Epithelial cell of proximal tubule (primary cell): ENCODE measurements at places on chromosomes 1 and 21.
A peak's percentile ranks its signal among the peaks of the same experiment; 100 is the strongest.

DNA sequence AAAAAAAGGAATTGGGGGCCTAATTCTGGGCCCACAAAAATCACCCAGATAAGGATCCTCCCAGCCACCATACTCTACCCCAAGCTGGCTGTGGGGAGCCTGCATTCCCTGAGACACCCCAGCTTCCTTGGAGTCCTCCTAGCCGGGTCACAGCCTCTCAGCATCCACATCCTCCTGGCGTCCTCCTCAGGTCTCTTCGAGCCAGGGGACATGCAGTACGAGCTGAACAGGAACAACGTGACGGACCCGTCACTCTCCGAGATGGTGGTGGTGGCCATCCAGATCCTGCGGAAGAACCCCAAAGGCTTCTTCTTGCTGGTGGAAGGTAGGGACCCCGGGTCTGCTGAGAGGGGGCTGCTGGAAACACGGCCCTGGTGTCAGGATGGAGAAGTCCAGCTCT lies 64.3 kb downstream of the ALPL start:
- no peak for DNase-seq

GRCh38 chr21:14382835-14383595 lies at the start of gene HSPA13:
HSPA13 (minus strand) TSS chr21:14383146; CDS start chr21:14383119, 27 bp downstream.
- peak; percentile 92 for DNase-seq

DNA sequence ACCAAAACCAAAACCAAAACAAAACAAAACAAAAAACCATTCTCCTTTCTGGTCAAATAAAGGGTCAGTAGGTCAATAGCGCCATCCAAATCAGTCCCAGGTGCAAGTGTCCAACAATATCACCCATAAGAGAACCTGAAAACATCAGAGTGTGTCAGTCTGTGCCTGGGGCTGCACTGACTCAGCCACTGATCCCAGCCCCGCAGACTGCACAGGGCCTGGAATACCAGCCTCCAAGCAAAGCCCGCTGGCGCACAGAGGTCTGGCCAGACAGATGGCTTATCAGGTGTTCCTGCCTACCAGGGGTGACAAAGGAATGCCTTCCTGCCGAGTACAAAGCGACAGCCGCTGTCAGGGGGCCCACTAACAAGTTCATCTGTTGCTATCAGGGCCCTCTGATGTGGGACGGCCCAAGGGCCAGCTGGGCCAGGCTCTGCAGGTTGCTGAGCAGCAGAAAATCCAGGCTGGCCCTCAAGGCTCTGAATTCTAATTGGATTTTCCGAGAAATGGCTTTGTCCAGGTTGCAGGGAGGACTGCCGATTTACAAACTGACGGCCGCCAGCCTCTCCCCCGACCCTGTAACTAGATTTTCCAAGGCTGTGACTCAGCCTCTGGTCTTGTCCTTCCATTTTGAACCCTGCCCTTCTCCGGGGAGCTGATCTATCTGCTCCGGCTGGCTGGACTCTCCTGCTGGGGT lies 13.7 kb upstream of the TMEM51 start:
- DNase-seq = no peak

- DNase-seq = no peak
These were observed 22.7 kb downstream of the AHCYL1 start for GRCh38 chr1:110007046-110007830.

GRCh38 chr1:155831279-155831976 lies 25.6 kb downstream of the GON4L start:
- DNase-seq = no peak

DNA sequence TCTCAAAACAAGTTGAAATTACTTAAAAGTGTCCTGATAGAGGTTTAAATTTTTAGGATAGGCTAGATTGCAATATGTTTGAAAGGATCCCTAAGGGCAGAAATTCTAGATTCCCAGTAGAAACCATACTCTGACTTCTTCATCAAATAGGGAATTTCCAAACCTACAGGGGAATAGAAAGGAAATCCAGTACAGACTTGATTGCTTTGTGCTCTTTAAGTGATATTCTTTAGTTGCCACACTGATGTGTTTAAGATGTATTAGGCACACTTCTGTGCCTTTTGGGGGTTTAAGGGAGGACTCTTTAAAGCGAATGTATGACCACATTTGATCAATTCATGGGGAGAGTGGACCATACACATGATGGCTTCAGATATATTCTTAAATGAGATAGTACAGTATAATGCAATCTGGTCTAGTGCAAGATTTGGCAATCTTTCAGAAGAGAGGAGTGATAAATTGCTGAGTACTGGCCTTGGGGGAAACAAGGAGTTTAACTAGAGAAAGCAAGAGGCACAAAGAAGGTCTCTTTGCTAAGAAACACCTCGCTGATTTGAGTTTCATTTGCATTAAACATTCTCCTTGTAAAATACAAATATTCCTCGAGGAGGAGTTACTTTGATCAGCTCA lies 268.8 kb upstream of the NR5A2 start:
- DNase-seq = no peak

DNA sequence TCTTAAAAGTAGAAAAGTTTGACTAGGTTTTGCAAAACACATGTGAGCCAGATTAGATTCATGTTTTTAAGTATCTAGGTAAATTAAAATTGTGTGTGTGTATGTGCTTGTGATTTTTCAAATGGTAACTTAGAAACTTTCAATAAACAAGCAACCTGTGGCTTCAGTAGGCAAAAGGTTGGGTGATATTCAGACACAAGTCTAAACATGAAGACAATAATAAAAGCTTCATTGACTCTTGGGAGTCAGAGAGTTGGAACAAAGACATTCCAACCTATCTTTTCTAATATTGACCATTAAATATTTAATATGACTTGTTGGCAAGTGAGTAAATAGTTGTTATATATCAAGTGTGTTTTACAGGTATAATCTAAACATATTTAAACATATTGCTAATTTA lies 1049.6 kb upstream of the ADGRL4 start:
- no peak for DNase-seq

DNA sequence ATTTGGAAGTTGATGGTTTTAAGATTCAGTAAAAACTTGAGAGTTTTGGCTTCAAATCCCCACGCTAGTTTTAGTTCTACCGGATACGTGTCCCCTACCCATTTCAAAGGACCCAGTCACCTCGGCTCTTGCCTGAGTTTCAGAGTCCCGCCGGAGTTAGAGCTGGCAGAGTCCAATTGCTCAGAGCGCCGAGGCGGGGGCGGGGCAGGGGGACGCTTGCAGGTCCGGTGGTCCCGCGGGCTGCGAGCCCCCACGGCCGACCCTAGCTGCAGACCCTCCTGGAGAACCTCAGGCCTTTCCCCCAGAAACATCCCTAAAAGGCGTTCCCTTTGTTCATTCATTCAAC lies 765 bp upstream of the VPS45 start:
- DNase-seq = no peak

- no peak for DNase-seq
These were observed 114.9 kb upstream of the VANGL1 start for GRCh38 chr1:115526900-115527299.

GRCh38 chr1:116878804-116879477 lies 30.8 kb upstream of the PTGFRN start:
- DNase-seq = no peak

- DNase-seq = no peak
These were observed 17.4 kb downstream of the DYNLT5 start for GRCh38 chr1:66769512-66770229.

GRCh38 chr1:6265151-6265550 lies 4.3 kb upstream of the GPR153 start:
- no peak for DNase-seq

GRCh38 chr1:65820983-65821382 lies 28.3 kb downstream of the PDE4B start:
- DNase-seq = peak; percentile 44

GRCh38 chr1:228306275-228307217 lies 98.7 kb downstream of the OBSCN start:
- DNase-seq = no peak

GRCh38 chr1:34696981-34697380 lies 57.9 kb upstream of the GJB5 start:
- DNase-seq = no peak

GRCh38 chr1:165253818-165254254 lies 102.7 kb downstream of the LMX1A start:
- DNase-seq = no peak

- peak; percentile 9 for DNase-seq
These were observed 45.1 kb downstream of the PDPN start for GRCh38 chr1:13628711-13629110.

GRCh38 chr1:186564582-186564981 lies 103.7 kb upstream of the PDC start:
- DNase-seq = no peak

DNA sequence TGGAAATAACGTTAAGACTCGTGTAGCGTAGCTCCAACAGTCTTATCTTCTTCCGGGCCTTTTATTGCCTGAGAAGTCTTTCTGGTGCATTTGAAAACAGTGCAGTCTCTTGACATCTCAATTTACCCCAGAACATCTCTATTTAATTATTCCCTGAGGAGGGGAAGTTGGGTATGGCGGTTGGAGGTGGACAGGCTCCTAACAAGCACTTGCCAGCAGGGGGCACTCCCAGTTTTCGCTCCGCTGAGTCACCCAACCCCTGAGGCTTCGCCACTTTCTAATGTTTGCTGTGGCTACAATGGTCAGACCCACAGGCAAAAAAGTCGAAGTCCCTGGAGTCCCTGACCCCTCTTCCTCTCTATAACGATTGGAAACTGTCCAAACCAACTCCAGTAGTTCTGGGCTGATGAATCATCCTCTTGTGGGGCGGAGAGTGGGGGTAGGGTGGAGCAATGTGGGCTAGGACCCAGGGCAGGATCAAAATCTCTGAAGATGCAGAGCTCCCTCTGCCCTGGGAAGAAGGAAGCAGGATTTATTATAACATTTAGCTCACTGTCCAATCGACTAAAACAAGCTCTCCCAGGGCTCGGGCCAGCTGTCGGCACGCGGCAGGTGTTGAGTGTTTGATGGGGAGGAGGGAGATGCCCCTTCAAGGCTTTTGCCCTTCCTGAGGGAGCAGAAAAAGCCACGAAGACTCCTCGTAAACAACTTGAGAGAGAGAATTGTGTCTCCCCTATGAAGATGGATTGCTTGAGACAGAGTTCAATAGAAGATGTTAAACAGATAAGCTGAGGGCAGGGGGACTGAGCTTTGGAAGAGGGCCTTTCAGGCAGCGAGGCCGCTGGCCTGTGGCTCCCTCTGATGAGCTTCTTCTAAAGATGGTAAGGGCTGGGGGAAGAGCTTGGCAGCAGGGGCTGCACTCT lies 85.7 kb downstream of the BRINP2 start:
- peak; percentile 96 for DNase-seq

DNA sequence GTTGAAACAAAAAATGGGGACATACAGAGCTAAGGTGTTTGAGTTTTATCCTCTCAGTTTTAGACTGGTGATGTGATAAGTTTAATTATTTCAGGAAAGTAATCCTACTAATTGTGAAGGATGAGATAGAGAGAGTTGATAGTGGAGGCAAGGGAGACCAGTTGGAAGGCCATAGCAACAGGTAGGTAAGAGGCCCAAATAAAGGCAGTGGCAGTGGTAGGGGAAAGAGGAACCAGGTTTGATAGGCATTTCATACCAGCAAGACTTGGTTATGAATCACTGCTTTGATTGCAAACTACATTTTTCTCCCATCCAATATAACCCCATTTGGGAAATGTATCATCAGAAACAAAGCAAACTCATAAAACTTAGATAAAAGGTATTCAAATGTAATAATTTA lies 63.1 kb upstream of the SH3GLB1 start:
- DNase-seq = no peak

- no peak for DNase-seq
These were observed 108.1 kb downstream of the ATP1B1 start for GRCh38 chr1:169214598-169214997.

DNA sequence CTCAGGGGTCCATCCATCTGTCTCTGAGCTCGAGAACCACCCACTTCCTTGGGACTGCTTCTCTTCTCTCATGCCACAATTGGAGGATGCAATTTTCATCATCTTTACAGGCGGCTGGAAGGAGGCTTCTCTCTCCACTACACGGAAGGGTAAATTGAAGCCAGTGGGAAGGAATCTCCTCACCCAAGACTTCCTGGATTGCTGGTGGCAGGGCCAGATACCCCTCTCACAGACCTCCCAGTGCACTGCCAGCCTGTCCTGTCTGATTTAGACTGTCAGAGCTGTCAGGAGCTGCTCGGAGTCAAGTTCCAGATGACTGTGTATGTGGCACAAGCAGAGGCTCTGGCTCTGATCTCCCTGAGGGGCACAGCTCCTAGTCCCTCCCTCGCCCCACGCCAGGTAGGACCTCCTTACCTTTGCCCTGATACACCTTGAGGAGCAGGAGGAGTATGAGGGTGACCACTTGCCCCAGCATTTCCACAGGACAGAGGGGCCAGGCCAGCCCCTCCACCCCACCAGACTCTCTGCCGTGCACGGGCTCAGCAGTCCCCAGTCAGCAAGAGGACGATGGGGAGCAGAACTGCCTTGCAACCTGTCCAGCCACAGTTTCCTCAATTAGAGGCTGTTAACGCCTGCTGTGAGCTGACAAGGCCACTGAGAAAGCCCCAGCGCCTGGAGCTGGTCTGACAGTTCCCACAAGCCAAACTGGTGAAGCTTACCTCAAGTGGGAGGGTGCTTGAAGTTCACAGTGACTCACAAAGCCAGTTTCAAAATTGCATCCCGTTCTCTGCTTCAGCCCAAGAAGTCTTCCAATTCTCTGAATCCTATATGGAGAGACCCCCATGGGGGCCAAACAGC lies at the start of gene CD244:
TSS of gene CD244 (minus strand) at position 685 of the 858 bp plus-strand sequence. CDS start at position 475, 210 bp downstream.
- DNase-seq = no peak

- DNase-seq = no peak
These were observed 29.5 kb upstream of the ECE1 start for GRCh38 chr1:21319447-21320407.

DNA sequence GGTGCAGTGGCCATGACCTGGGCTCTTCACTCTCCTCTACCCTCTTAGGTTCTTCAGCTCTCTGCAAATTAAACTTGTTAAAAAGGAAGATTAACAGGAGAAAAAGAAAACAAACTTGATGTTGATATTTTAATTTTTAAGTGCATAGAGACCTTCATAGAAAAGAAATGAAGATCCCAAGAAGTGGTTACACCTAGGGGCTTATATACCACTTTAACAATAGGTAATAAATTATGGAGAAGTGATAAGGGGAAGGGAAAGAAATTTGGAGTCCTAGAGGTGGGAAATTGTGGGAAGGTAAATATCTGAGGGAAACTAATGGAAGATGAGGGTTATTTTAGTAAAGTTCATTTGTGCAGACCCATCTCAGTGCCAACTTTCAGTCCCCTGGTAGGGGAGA lies 16.5 kb upstream of the TFF3 start:
- DNase-seq = no peak
